ENCODE measurements at places on chromosomes 7 and 10.

- no peak for DNase-seq
These were observed 110.6 kb downstream of the TCERG1L start for GRCh38 chr10:131200856-131201470.

GRCh38 chr10:93221171-93221496 lies 147.4 kb downstream of the CYP26A1 start:
- DNase-seq: no peak

DNA sequence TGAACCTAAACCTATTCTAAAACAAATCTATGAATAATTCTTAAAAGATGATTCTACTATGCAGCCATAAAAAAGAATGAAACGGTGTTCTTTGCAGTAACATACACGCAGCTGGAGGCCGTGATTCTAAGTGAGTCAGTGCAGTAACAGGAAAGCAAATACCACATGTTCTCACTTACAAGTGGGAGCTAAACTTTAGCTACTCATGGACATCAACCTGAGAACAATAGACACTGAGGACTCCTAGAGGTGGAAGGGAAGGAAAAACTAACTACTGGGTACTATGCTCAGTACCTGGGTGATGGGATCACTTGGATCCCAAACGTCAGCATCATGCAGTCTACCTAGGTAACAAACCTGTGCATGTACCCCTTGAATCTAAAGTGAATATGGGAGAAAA lies 575.0 kb upstream of the MGMT start:
- no peak for DNase-seq

GRCh38 chr7:44769776-44770294 lies 21.2 kb downstream of the ZMIZ2 start:
- DNase-seq: no peak

DNA sequence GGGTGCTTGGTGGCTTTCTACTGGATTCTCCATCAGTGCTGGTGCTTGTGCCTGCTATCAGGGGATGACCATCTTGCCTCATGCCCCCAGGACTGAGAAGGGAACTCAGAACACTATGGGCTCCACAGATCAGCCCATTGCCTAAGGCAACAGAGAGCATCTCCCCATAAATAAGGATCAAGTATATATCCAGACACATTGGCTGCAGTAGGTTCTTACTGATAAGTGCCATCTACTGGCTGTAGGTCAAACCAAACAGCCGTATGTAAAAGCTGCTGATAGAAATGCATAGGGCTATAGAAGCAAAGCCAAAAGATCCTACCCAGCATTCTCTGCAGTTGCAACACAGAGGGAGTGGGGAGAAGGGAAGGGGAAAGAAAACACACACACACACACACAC lies 153.7 kb downstream of the CDK14 start:
- DNase-seq: no peak

GRCh38 chr10:49751636-49752510 lies 10.2 kb downstream of the OGDHL start:
- no peak for DNase-seq

- no peak for DNase-seq
These were observed 50.8 kb upstream of the AOAH start for GRCh38 chr7:36775061-36775620.

GRCh38 chr10:30583778-30584415 lies 45.7 kb downstream of the LYZL2 start:
- no peak for DNase-seq

GRCh38 chr10:32600317-32600716 lies 154.4 kb downstream of the CCDC7 start:
- DNase-seq: no peak

GRCh38 chr10:47045331-47045861 lies 134.2 kb downstream of the PTPN20 start:
- no peak for DNase-seq

GRCh38 chr10:12543589-12543988 lies 194.2 kb downstream of the CAMK1D start:
- DNase-seq: no peak

- no peak for DNase-seq
These were observed 35.9 kb downstream of the TCF7L2 start for GRCh38 chr10:112985690-112986543.

GRCh38 chr7:50667338-50667737 lies 102.1 kb upstream of the DDC start:
- no peak for DNase-seq

DNA sequence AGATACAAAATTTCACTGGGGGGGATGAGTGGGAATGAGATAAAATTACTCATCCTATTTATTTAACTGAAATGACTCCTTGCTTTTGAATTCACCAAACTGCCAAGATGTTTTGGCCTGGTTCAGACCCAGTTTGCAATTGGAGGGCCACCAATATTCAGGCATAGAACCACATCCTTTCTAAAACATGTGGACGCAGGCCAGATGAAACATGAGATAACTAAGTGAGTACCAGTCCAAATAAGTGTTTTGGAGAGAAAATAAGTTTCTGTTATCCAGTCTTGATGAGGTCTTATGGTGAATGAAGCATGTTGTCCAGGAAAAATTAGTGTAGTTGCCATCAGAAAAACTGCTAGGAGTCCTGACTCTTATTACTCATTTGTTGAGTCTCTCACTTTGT lies 36.3 kb upstream of the PDK4 start:
- no peak for DNase-seq

DNA sequence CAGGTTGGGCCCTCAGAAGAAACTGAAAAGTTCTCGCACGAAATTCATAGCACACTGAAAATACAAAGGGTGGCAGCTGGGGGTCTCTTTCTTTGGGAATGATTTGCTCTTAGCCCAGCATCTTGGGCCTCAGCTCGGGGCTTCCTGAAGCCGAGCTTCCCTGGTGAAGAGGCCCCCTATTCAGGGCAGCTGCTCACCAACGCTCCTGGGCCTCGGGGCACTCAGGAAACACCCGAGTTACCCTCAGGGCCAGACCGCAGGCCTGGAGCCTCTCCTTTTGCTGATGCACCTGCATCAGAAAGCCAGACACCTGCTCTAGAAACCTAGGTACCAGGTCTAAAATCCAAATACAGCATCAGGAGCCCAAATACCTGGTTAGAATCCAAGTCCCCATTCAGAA lies 85.5 kb downstream of the PTPRE start:
- no peak for DNase-seq

DNA sequence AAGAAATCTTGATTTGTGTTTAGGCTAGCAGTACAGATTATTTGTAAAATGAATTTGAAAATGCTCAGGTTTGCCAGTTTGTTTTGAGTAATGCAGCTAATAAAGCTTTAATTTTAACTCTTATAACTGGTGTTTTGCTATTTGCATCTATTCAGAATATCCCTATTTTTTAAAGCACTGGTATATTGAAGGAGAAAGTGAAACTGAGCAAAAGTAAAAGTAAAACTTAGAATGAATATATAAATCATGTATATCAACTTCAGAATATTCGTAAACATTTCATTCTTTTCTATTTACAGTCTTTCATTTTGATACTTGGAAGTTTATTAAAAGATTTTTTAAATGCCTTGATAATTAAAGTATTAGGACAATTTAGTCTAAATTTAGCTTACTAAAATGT lies 26.2 kb downstream of the TASOR2 start:
- no peak for DNase-seq

DNA sequence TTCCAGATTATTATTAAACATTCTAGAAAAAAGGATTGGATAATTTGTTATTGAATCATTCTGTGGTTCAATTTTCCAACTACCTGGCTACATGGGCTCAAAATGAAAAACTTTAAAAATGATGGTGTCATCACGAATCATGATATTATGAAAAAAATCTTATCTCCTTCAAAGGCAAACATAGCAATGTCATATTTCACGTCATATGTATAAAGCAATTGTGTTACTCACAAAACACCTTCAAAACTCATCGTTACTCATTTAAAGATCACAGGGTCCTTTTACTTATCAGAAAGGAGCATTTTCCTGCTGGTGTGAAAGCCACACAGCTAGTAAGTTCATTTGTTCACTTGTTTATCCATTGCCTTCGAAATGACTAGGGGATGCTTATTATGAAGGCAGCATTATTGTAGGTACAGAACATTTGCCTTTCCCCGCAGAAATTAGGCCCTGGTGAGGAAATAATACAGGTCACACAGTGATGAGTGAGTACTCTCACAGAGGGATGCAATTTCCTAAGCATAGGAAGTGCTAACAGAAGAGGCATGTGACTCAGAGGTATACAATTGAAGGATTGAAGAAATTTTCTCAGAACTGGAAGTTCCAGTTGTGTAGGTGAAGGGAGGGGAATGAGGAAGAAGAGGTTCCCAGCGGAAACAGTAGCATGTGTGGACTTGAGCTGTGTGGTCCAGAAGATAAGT lies 478.7 kb downstream of the INHBA start:
- no peak for DNase-seq

GRCh38 chr10:102675011-102675665 lies 30.9 kb downstream of the TRIM8 start:
- DNase-seq: no peak

DNA sequence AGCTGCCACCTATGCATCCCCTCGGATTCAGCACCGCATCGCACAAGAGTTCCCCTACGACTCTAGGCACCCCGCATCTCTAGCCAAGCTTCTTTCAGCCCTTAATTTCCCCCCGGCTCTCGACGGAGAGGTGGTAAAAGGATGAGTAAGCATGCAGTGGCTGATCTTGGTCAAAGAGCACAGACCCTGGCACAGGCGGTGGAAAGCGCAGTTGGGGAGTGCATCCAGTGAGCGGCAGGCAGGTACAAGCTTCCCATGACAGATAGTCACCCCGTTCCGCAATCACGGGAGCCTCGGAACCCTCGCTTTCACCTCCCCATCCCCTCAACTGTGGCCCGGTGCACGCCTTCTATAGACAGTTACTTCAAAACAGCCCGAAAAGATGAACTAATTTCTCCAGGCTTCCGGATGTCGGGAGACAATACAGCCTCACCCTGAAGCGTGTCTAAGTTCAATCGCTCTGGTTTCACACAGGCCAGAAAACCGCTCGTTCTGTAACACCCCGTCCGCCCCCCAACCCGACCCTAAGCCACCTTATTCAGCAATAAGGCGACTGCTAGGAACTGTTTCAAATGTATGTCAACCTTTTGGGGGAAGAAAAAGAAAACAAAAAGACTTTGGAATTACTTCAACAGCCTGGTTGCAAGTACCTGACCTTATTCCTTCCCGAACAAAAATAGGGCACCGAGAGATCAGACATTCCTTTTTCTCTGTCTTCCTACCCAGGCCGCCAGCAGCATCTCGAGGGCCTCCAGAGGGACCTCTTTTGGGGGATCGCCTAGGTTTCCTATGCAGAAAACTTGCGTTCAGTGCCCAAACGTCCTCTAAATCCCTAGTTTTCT lies 1.4 kb downstream of the RHEB start:
- no peak for DNase-seq

DNA sequence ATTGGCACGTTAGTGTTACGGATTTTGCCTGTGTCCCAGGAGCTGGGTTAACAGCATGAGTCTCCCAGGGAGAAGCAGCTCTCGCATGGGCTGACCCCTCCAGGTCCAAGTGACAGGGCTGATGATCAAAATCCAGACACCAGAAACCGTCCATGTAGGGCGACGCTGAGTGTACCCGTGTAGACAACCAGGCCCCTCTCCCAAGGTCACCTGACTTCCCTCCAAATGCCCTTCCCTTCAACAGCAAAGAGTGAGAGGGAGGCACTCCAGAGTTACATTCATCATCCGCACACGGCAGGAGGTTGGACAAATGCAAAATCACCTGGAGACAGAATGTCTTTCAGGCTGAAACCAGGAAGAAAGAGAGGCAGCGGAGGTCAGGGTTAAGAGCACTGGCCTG lies 14.9 kb upstream of the HSPA12A start:
- DNase-seq: no peak

GRCh38 chr7:45582868-45583277 lies 8.7 kb downstream of the ADCY1 start:
- DNase-seq: no peak

DNA sequence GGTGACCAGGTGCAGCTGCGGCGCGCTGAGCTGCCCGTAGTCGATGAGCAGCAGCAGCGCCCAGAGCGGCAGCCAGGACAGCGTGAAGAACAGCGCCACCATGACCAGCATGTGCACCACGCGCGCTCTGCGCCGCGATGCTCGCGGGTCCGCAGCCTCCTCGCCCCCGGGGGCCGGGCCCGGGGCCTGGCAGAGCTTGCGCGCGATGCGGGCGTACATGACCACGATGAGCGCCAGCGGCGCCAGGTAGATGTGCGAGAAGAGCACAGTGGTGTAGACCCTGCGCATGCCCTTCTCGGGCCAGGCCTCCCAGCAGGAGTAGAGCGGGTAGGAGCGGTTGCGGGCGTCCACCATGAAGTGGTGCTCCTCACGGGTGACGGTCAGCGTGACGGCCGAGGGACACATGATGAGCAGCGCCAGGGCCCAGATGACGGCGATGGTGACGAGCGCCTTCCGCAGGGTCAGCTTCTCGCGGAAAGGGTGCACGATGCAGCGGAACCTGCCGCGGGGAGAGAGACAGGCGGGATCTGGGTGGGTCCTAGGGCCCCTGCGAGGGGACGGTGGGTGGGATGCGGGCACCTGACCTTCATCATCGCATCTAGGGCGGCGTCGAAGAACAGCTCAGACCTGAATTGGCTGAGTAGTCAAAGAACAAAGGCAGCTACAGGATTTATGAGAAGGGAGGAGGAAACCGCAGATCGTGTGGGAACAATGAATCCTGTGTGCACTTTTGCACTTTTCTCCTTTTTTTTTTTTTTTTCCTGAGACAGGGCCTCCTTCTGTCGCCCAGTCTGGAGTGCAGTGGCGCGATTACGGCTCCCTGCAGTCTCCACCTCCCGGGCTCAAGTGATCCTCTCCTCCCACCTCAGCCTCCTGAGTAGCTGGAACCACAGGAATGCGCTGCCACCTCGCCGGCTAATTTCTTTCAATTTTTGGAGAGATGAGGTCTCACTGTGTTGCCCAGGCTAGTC lies 22.4 kb upstream of the PPA1 start:
- no peak for DNase-seq

- DNase-seq: no peak
These were observed 36.3 kb downstream of the DRGX start for GRCh38 chr10:49359349-49360270.

DNA sequence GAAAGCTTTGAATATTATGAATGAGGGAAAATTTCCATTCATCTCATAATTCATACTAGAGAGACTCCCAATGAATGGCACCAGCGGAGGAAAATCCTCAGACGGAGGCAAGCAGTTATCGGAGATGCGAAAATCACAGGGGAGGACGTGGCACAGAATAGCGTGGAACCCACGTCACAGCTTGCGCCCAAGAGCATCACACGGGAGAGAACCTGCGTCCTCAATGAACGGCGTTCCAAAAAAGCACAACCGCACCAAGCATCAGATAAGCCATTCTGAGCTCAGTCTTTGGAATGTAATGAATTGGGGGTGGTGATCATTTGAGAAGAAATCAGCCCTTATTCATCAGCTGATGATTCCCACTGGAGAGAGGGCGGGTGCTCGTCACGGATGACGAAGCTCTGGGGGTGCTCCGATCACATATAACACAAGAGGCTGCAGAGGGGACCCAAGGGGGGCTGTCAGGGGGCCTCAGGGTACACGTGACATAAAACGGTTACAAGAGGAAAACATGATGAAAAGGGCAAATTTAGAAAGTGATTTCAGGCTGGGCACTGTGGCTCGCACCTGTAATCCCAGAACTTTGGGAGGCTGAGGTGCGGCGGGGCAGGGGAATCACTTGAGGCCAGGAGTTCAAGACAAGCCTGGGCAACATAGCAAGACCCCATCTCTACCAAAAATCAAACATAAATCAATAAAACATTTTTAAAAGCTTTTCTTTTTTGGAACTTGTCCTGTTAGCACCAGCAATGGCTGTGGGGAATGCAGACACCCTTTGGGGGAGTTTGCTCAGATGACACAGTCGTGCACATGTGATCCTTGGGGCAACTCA lies 33.8 kb upstream of the FIS1 start:
- no peak for DNase-seq
